ENCODE measurements at places on chromosomes 4 and X. TPM values are rescaled to one million over a fixed set of nuclear protein-coding genes. Genes with fewer than 3 reads are reported as not detected.

DNA sequence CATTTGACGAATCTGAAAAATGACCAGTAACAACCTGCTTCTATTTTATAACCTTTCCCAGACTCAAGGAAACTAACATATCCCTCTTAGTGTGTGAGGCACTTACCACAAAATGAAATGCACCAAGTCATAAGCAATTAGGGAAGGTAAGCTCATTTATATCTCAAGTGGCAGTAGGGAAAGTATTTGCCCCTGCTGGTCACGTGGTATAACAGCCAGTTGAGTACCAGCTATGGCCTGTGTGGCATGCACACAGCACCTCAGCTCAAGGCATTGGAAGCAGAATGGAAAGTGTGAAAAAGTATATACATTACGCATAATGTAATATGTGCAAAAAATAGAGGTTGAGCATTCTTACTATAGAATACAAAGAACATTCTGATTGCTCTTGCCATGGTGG is 178.3 kb upstream of the GYPA start:
- DNase-seq = no peak

DNA sequence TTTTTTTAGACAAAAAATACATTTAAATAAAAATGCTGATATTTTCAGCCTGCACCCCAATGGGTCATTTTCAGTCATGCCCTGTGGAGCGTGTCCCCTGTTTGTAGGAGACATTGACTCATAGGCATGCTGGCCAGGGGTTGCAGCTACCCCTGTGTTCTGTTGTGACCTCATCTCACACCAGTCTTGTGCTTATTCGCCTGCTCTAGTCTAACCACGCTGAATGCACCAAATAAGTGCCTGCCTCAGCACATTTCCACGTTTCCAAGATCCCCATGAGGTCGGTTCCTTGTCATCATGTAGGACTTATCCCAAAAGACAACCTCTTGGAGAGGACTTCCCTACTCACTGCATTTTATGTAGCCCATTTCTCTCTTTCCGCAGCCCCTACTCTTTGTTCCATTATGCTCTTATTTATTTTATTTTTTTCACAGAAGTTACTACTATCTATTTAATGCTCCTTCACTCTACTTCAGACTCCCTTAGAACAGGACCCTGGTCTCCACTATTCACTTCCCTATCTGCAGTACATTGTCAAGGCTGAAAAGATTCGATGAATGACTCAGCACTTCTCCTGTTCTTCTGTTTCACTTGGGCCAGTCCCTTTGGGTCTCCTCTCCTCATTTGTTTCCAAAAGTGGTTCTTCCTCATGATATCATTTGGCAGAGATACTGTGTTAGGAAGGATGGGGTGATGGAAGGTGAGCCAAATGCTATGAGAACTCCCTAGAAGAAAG is 109.7 kb downstream of the MSL3 start:
- DNase-seq = no peak

- no peak for DNase-seq
Measured at GRCh38 chr4:40322811-40323210, 12.3 kb upstream of the CHRNA9 start.

TENM3 gene
- 4.6 TPM for polyA plus RNA-seq

GRCh38 chrX:154517101-154517781 is 1.2 kb upstream of the FAM3A start:
- no peak for DNase-seq

DNA sequence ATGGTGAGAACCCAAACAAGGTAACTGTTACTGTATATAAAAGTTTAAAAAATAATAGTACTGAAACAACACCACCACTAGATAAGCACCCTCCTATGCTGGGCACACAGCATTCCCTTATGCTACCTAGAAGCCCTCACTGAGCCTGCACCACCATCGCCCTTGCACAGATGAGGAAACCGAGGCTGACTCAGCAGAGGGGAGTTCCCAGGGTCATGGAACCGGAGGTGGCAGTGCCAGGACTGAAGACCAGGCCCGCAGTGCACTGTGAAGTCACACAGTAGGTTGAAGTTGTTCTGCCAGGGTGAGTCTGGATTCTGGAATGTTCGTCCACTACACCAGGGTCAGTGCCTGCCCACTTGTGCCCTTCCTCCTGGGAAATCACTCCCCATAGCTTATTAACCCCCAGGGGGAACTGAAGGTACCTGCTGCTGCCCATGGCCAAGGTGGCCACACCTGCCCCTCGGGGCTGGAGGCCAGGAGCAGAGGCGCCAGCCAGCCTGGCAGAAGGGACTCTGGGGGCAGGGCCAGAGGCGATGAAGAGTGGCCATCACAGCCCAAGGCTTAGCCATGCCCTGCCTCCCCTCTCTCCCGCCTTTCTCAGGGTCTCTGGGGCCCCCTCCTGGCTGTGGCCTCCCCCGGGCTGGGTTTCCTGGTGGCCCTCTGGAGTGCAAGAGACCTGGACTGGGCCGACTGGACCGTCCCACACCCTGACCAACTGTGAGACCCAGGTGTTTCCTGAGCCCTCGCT is 15.1 kb upstream of the ABLIM2 start:
- DNase-seq = no peak

GRCh38 chr4:8338351-8338961 is 68.9 kb downstream of the HTRA3 start:
- DNase-seq = no peak

F8A2 gene
- polyA plus RNA-seq = not detected

GRCh38 chrX:17705211-17705610 is 32.1 kb upstream of the SCML1 start:
- no peak for DNase-seq

TMPRSS11A gene
- polyA plus RNA-seq = 0.04 TPM

GSX2 gene
- not detected for polyA plus RNA-seq

GRCh38 chr4:103097112-103097511 is 2.5 kb downstream of the BDH2 start:
- no peak for DNase-seq

DNA sequence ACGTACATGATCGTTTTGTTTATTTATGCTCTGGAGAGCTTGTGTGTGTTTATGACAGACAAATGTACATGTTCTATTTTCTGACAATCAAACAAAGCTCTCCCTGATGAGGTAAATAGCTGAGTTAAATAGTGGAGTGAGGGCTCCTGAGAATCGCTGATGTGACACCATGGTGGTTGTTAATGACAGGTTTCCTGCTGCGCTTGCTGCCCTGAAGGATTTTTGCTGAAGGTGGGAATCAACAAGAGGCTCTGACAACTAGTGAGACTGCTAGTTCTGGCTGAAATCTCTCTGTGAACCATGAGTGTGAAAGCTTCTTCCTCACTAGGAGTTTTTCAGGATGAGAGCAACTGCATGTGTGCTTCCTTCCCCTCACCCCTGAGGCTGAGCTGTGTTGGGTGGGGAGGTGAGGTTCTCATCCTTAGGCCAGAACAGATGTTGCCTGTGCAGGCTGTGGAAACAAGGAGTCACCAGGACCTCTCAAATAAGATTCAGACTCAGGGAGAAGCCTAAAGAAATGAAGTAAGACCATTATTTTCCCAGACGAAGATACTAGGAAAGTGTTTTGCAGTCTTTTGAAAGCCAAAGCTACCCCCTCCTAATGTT is 173.4 kb upstream of the JADE1 start:
- no peak for DNase-seq

DNA sequence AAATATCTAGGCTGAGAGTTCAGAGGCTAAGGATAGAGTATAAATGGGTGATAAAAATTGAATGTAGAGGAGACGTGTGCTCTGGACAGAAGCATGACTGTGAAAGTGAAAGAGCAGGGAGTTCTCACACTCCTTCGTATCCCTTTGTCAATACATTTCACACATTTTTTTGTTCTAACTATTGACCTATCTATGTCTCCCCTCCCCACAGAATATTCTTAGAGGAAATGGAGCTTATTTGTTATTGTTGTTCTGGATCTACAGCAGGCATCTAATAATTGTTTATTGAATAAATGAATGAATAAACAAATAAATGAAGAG is 57.6 kb downstream of the ENPEP start:
- no peak for DNase-seq

ENPEP gene
- polyA plus RNA-seq = 49.6 TPM

LCORL gene
- 16.7 TPM for polyA plus RNA-seq

GRCh38 chr4:53589511-53589910 is 1.8 kb downstream of the LNX1 start:
- no peak for DNase-seq

EREG gene
- polyA plus RNA-seq = 0.09 TPM

MAGED4 gene
- 59.2 TPM for polyA plus RNA-seq

- DNase-seq = no peak
Measured at GRCh38 chr4:11791797-11792196, 363.1 kb upstream of the HS3ST1 start.

CT45A10 gene
- polyA plus RNA-seq = 4.4 TPM

DNA sequence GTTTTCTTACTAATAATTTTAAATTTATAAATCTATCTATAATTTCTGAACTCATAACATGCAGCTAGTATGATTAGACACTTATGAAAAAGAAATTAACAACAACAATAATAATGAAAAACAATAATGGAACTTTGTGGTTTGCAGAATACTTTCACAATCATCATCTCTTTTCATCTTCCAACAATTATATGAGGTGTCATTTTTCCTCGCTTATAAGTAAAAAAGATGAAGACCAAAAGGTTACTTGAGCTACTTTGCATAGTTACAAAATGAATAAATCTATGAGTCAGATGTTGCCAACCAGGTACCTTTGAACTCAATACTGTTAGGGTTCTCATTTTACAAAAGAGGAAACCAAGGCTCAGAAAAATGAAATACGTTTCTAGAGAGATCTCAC is 98.5 kb upstream of the ELOVL6 start:
- no peak for DNase-seq

DNA sequence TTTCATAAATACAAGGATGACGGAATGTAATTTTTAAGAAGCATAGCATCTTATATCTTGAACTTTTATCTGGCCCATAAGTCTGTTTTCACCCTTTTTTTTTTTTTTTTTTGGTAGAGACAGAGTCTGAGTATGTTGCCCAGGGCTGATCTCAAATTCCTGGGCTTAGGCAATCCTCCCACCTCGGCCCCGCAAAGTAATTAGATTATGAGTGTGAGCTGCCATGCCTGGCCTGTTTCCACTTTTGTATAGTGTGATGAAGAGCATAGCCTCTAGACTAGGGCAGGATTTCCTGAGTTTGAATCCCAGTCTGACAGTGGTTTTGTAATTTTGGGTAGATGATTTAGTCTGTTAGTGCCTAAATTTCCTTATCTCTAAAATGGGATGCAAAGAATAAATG is 11.0 kb downstream of the STIM2 start:
- DNase-seq = no peak

DNA sequence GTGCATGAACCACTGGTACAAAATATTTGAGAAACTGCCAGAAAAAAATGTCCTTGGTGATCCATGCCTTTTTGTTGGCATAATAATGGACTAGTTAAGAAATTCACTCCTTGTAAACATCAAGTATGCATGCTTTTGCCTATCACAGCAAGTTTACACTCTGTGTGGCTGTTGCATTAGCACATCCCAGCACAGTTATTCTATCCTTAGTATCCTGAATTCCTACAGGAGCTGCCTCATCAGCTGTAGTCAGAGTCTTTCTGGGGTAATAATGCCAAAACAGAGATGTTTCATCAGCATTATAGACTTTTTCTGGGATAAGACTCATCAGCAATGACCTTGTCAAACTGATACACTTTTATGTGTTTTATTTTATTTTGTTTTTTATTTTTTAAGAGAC is 82.8 kb downstream of the CHIC2 start:
- no peak for DNase-seq

DOCK11 gene
- 17.7 TPM for polyA plus RNA-seq

DNA sequence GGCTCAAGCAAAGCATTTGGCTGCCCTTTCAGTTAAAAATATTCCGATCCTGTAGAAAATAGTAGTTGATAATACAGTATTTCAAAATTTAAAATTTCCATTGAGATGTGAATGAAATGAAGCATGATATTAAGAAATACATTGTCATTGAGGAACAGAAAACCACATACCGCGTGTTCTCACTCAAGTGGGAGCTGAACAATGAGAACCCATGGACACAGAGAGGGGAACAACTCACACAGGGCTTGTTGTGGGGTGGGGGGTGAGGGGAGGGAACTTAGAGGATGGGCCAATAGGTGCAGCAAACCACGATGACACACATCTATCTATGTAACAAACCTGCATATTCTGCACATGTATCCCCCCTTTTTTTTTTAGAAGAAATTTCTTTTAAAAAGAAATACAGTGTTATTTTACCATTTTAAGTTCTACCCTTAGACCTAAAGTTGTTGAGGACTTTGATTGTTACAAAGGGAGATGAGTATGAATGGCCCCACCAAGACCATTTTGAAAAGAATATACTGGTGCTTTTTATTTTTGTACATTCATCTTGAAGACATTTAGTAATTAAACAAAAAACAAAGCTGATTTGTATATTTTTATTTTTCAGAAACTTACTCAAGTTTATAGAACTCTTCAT is 52.0 kb upstream of the IL13RA1 start:
- no peak for DNase-seq

GRCh38 chr4:76718831-76719230 is 179.1 kb downstream of the SOWAHB start:
- no peak for DNase-seq

PSAPL1 gene
- polyA plus RNA-seq = 0.09 TPM

DNA sequence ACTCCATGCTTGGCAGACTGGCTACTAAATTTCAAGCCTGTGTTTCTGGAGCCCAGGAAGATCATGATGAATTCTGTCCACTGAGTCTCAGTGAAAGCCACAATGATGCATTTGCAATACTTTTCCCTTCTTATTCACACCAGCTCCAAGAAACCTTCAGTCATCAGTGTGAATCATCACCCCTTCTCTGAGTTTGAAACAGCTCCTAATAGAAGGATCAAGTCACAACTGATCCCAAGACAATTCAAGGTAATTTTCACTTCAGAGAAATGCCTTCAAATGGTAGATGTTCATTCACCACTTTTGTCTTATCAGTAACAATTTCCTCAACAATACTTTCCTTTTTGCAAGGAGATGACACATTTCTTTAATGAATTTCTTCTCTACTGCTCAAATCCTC is 257.4 kb downstream of the NLGN4X start:
- DNase-seq = no peak

GRCh38 chrX:17638731-17639130 is 98.6 kb upstream of the SCML1 start:
- DNase-seq = no peak

GRCh38 chr4:4585012-4585670 is 43.3 kb upstream of the STX18 start:
- no peak for DNase-seq

DNA sequence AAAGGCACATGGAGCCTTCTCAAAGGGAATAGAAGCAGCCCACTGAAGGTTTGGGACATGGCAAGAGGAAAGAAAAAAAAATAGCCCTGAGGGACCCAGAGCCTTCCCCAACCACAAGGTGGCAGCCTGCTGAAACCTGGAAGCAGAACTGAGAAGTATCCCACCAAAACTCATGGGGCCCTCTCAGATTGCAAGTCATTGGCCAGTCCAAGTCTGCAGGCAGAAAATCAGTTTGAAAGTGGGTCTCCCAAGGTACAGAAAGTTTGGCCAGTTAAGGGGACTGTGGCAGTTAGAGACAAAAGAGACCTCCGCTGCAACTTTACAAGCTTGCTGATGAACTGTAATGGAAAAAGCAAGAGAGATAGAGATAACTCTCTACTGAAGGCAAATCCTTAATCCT is 155.8 kb downstream of the ANTXR2 start:
- no peak for DNase-seq

ARAF gene
- 50.0 TPM for polyA plus RNA-seq
